ENCODE measurements at places on chromosomes 7 and 10.

DNA sequence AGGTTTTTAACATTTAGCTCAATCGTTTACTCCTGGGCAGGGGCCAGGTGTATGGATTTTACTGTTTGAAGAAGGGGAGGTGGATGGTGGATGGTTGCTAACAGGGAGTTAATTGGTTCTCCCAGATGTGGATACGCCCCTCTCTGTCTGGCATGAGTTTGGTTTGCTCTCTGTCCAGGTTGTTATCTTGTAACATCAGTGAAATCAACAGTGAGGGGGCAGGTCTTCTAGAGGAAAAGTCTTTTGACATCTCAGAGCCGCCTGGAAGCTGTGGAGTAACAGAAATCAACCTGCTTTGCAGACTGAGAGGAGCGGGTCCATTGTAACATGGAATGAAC lies 243.4 kb downstream of the MGMT start:
- no peak for DNase-seq

GRCh38 chr10:78700413-78700812 lies 368.4 kb upstream of the ZMIZ1 start:
- DNase-seq = no peak

- no peak for DNase-seq
Measured at GRCh38 chr7:153370092-153370491, 610.5 kb downstream of the ACTR3B start.

GRCh38 chr7:141181812-141182211 lies 107.9 kb downstream of the TMEM178B start:
- DNase-seq = no peak

- DNase-seq = no peak
Measured at GRCh38 chr10:71582019-71582418, 137.6 kb downstream of the C10orf105 start.

DNA sequence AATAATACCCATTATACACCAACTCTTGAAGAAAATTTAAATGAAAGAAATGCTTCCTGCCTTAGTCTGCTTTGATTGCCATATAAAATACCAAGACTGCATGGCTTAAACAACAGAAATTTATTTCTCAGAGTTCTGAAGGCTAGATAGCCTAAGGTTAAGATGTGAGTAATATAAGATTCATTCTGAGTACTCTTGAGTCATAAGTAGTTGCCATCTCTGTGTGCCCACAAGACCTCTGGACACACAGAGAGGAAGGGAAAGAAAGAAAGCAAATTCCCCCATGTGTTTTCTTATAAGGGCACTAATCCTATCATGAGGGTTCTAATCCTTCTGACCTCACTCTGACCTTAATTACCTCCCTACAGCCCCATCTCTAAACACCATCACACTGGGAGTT lies 201.2 kb downstream of the PTN start:
- DNase-seq = no peak

GRCh38 chr7:98214811-98215321 lies 3.6 kb downstream of the BHLHA15 start:
- DNase-seq = no peak

DNA sequence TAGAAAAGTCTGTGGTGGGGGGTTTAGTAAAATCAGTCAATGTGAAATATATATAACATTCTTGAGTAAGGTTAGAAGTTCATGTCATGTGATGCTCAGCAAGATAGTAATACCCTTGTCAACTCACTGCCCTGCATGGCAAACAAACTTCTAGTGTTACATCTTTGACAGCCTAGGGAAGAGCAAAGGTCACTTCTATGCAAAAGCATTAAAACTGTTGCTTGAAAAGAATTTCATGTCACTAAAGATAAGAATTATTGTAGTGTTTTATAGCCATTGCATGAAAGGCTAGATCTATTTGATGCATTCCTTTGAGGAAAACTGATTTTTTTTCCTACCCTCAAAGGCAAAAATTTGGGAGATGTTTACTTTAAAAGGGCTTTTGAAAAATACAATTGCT lies 176.0 kb downstream of the SKAP2 start:
- no peak for DNase-seq

GRCh38 chr7:78967046-78967445 lies 486.4 kb downstream of the MAGI2 start:
- no peak for DNase-seq

- no peak for DNase-seq
Measured at GRCh38 chr10:36606234-36606839, 519.1 kb upstream of the ANKRD30A start.

- no peak for DNase-seq
Measured at GRCh38 chr10:93110472-93111146, 36.9 kb downstream of the CYP26A1 start.

- DNase-seq = no peak
Measured at GRCh38 chr7:26182706-26183105, 17.8 kb downstream of the HNRNPA2B1 start.

DNA sequence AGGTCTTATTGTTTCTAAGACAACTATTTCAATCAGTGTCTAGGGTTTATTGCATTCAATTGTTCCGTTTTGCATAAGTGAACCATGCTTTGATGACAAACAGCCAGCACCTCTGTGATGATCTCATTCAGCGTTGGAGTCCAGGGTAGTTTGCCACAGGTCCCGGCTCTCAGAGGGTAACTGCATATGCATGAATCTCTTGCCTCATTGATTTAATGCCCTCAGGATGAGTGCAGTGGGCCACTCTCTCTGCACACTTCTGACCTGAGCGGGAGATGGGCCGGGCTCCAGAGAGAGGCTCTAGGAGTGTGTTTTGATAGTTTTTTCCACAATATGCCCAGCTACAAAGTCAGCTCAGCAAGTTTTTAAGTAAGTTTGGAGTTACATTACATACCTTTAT lies 83.9 kb downstream of the HECW1 start:
- no peak for DNase-seq

- no peak for DNase-seq
Measured at GRCh38 chr10:89114846-89115625, 92.1 kb downstream of the CH25H start.

Measured in SHP77 treated with DMSO at 0.1 percent for 48 hours (cell line).